GM23248 (cell line): ENCODE measurements at places on chromosomes 13 and 19.

GRCh38 chr19:56253737-56254136 lies 18.8 kb upstream of the EDDM13 start:
- no peaks in the 10 kb centered on the region for H3K27me3 ChIP-seq
- H3K4me3 ChIP-seq: no peak overlapping the region
- no peaks in the 10 kb centered on the region for H3K36me3 ChIP-seq
- H3K27ac ChIP-seq: no peak overlapping the region

- H3K36me3 ChIP-seq: no peaks in the 10 kb centered on the region
- H3K27me3 ChIP-seq: no peaks in the 10 kb centered on the region
- H3K4me1 ChIP-seq: no peaks in the 10 kb centered on the region
- H3K27ac ChIP-seq: no peak overlapping the region
Observed at GRCh38 chr13:63625869-63626268, 2210.2 kb upstream of the PCDH20 start.

DNA sequence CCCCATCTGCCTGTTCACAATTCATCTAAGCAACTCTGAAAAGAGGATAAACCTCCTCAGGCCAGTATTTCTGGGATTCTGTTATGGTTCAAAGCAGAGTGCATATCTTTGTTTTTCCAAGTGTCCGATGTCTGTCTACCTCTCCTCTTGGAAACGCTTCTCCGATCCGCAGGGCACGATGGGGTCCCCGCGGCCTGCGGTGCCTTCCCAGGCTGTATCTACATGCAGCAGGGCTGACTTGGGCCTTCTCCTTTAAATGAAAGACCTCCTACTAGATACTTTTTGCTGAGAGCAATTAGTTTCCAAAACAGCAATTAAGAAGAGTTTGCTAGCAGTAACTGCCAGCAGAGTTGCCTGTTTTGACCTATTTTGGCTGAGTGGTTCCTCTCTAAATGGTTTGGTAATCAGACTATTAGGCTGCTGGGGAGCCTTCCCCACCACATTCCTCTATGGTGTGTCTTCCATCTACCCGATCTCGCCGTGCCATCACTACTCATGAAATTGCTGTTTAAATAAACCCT lies 23.5 kb downstream of the COL4A2 start:
- H3K36me3 ChIP-seq: no peaks in the 10 kb centered on the region
- H3K27me3 ChIP-seq: no peaks in the 10 kb centered on the region
- H3K4me3 ChIP-seq: peak overlapping the region; percentile 13; the same call in 1 of the 2 replicates
- peaks cover 54% of the 10 kb centered on the region for H3K4me1 ChIP-seq
- H3K27ac ChIP-seq: peak overlapping the region; percentile 82

DNA sequence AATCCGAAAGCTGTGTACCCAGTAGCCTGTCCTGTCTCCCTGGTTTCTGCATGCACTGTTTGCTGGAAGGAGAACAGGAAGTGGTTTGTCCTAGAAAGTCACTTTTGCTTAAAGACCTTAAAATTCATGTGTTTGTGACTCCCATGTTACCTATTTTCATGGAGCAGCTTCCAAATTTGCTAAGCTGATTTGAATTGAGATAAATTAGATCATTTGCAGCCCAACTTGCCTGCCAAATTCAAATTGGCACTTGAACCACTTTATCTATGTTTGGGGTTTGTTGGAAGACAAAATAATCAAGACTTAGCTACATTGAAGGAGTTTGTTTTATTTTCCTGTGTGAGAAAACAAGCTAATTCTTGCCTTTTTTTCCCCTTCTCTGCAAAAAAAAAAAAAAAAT lies 532.5 kb downstream of the DIAPH3 start:
- H3K4me1 ChIP-seq: no peaks in the 10 kb centered on the region
- no peak overlapping the region for H3K27ac ChIP-seq
- no peak for DNase-seq

GRCh38 chr13:62337109-62337880 lies 921.6 kb upstream of the PCDH20 start:
- no peak overlapping the region for H3K27ac ChIP-seq
- no peak for DNase-seq
- no peaks in the 10 kb centered on the region for H3K27me3 ChIP-seq
- H3K4me1 ChIP-seq: no peaks in the 10 kb centered on the region
- H3K4me3 ChIP-seq: no peak overlapping the region

- H3K27me3 ChIP-seq: no peaks in the 10 kb centered on the region
- no peak overlapping the region for H3K27ac ChIP-seq
- H3K36me3 ChIP-seq: no peaks in the 10 kb centered on the region
- peak; percentile 39 for DNase-seq
Observed at GRCh38 chr13:92716749-92717148, 509.9 kb upstream of the GPC6 start.

- peaks cover 5% of the 10 kb centered on the region; the same call in 1 of the 2 replicates for H3K4me1 ChIP-seq
- peak overlapping the region; percentile 96 for H3K27ac ChIP-seq
- peak overlapping the region; percentile 84 for H3K4me3 ChIP-seq
- no peaks in the 10 kb centered on the region for H3K27me3 ChIP-seq
Observed at GRCh38 chr19:18191640-18192062, 1.4 kb upstream of the MPV17L2 start.

DNA sequence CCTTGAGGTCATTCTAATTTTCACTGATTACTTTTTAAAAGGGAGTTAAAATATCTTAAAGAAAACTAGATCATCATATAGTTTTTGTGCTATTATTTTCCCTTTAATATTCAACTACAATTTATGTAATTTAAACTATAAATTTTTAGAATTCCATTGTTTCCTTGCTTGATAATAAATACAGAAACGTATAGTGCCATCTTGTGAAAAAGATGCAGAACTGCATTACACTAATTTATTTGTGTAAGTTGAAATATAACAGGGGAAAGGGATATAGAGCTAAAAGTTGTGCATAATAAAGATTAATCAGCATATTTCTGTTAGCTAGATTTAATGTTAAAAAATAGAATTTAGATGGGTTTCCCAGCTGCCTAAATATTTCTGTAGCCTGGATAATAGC lies 61.5 kb upstream of the TDRD3 start:
- no peak overlapping the region for H3K27ac ChIP-seq
- no peak overlapping the region for H3K4me3 ChIP-seq
- peaks cover 26% of the 10 kb centered on the region; the same call in 1 of the 2 replicates for H3K27me3 ChIP-seq
- H3K36me3 ChIP-seq: no peaks in the 10 kb centered on the region

GRCh38 chr13:48660361-48661076 lies 6.8 kb downstream of the CYSLTR2 start:
- H3K4me1 ChIP-seq: no peaks in the 10 kb centered on the region
- no peaks in the 10 kb centered on the region for H3K36me3 ChIP-seq
- no peak overlapping the region for H3K4me3 ChIP-seq
- H3K27me3 ChIP-seq: peaks cover 21% of the 10 kb centered on the region; the same call in 1 of the 2 replicates
- DNase-seq: no peak

GRCh38 chr13:29605860-29606526 lies 10.5 kb upstream of the SLC7A1 start:
- H3K27me3 ChIP-seq: no peaks in the 10 kb centered on the region
- DNase-seq: no peak
- no peaks in the 10 kb centered on the region for H3K36me3 ChIP-seq
- peaks cover 11% of the 10 kb centered on the region for H3K4me1 ChIP-seq

GRCh38 chr19:48698046-48698445 lies 2.3 kb downstream of the FUT2 start:
- DNase-seq: peak; percentile 54
- H3K27ac ChIP-seq: no peak overlapping the region
- H3K4me1 ChIP-seq: peaks cover 12% of the 10 kb centered on the region; the same call in 1 of the 2 replicates
- H3K36me3 ChIP-seq: no peaks in the 10 kb centered on the region
- H3K27me3 ChIP-seq: peaks cover 8% of the 10 kb centered on the region; the same call in 1 of the 2 replicates

DNA sequence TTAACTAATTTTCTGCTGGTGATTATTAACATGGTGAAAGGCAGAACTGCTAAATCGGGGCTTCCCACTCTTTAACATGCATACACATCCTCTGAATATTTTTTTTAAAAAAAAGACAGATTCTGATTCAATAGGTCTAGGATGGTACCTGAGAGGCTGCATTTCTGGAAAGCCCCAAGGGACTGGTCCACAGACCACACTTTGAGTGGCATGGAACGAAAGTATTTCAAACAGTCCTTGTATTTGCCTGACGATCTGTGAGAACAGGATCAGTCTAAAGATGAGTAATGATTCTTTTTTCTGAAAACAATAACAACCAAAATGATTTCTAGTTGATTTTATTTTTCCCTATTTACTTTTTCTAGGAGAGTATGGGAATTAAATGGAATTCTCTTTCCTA lies 16.7 kb upstream of the SPART start:
- H3K27ac ChIP-seq: no peak overlapping the region
- peaks cover 7% of the 10 kb centered on the region; the same call in 1 of the 2 replicates for H3K4me1 ChIP-seq
- no peaks in the 10 kb centered on the region for H3K27me3 ChIP-seq
- H3K4me3 ChIP-seq: no peak overlapping the region
- DNase-seq: no peak
- H3K36me3 ChIP-seq: no peaks in the 10 kb centered on the region

DNA sequence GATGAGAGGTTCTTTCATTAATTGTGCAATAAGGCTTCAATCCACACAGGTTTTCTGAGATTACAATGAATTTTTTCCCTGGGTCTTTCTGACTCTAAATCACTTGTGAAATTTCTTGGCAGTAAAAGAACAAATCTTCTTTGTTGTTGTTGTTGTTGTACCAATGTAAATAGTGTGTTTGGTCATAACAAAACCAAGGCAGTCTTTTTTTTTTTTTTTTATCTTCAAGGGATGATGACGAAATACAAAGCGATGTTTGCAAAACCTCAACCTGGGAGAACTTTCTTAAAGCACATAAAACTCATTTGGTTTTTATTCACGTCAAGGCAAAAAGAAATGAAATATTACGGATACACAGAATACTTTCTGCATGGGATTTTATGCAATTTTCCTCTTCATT lies 462.0 kb downstream of the LIG4 start:
- H3K36me3 ChIP-seq: no peaks in the 10 kb centered on the region
- no peak overlapping the region for H3K27ac ChIP-seq

DNA sequence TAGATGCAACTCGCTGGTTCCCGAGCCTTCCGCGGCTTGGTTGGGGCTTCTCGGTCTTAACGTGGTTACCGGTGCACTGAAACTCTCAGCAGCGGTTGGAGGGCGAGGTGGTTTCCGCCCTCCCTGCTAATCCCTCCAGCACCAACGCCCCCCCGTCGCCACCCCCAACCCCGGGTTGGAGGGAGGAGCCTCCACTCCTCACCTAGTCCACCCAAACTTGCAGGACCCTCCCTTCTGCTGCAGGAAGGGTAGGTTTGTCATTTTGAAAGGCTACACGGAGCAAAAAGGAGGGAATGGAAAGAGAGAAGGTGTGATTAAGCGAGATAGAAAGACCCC lies 465.0 kb downstream of the ITGBL1 start:
- DNase-seq: no peak
- peaks cover 67% of the 10 kb centered on the region for H3K27me3 ChIP-seq
- no peaks in the 10 kb centered on the region for H3K4me1 ChIP-seq
- no peak overlapping the region for H3K4me3 ChIP-seq

- no peak for DNase-seq
- no peak within 1 kb of the TSS for H3K4me3 ChIP-seq
- no peaks in the 10 kb centered on the region for H3K36me3 ChIP-seq
- H3K27me3 ChIP-seq: no peaks in the 10 kb centered on the region
Observed at GRCh38 chr19:15934332-15935078, at the start of gene CYP4F11. TSS of gene CYP4F11 (minus strand) at chr19:15934529. CDS start at chr19:15934408, 121 bp downstream.

DNA sequence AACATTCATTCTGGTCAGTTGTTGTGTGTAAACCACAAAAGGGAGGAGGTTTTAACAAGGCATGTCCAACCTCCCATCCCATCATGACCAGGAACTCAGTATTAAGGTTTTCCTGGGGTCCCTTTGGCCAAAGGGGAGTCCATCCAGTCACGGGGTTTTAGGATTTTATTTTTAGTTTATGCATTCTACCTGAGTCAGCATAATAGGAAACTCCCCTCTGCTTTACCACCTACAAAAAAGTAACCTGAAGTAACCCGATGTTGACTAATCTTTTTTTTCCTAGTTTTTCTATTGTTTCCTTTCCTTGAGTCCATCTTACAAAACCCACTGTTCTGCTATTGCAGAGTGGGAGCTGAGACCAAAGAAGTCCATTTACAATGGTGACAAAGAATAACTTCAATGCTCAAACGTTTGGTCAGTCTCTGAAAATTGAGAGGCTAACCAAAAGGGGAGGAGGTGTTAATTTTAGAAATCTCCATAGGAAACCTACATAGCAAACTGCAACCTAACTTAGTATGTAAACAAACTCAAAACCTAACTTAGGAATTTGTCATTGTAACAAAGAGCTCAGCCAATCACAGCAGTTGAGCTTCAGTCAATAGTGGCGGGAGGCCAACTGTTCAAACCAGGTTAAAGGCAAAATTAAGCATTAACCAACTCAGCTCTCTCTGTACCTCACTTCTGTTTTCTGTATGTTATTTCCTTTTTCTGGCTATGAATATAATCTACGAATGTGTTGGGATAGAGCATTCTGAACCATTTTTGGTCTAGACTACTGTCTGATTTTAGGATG lies 1954.1 kb downstream of the PCDH9 start:
- H3K27me3 ChIP-seq: no peaks in the 10 kb centered on the region
- DNase-seq: no peak
- H3K4me3 ChIP-seq: no peak overlapping the region
- no peaks in the 10 kb centered on the region for H3K36me3 ChIP-seq

DNA sequence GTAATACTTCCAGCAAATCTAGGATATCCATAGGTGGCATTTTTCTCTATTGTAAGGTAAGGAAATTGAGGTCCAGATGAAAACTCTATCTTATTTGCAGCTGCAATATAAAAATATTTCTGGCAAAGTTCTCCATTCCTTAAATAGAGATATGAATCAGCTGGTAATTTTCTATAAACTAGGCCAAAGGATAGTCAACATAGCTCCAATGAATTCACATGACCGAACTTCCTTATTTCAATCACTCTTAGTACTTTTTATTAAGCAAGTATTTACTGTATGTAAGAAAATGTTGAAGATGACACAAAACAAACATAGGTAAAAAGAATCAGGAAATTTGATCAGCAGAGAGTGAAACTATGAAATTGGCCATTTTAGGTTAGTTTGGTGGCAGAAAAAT lies 13.0 kb upstream of the LCP1 start:
- peaks cover 11% of the 10 kb centered on the region; the same call in 1 of the 2 replicates for H3K27me3 ChIP-seq
- no peak overlapping the region for H3K27ac ChIP-seq
- H3K4me3 ChIP-seq: no peak overlapping the region

- no peak overlapping the region for H3K27ac ChIP-seq
- no peak overlapping the region for H3K4me3 ChIP-seq
- no peaks in the 10 kb centered on the region for H3K36me3 ChIP-seq
- H3K4me1 ChIP-seq: no peaks in the 10 kb centered on the region
Observed at GRCh38 chr13:113791761-113792160, 32.7 kb downstream of the TMEM255B start.

DNA sequence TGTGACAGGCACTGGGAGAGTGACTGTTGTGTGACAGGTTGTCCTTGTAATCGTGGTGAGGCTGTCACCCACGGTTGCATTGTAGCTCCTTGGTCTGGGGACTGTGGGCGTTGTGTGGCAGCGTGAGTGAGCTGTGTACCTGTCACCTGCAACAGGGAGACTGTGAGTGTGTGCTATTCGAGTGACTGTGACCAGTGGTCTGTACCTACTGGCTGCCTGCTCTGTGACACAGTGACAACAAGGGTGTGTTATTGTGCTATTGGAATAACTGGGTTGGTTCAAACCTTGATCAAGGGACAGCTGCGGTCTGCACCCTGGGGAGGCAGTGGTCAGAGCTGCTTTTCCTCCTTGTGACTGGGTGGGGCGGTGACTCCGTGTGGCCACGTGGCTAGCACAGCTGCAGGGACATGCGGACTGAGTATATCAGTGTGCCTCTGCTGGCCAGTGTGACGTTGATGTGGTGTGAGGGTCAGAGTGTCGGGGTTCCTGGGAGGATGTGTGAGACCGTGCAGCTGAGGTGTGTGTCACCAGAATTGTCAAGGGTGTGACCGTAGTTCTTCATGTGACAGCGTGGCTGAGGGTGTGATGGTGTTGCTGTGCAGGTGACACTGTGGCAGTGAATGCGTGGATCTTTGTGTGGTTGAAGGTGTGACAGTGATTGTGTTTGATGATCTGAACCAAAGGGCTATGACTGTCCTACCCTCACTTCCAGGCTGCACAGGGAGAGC lies 10.1 kb upstream of the NFIX start:
- H3K36me3 ChIP-seq: no peaks in the 10 kb centered on the region
- no peaks in the 10 kb centered on the region for H3K27me3 ChIP-seq
- no peak overlapping the region for H3K4me3 ChIP-seq
- H3K4me1 ChIP-seq: 0 out of 2 replicates have a peak, but pooled peaks cover 11% of the 10 kb centered on the region
